ENCODE measurements at places on chromosomes 7 and 10. TPM values are rescaled to one million over a fixed set of nuclear protein-coding genes. Genes with fewer than 3 reads are reported as not detected.
A peak's percentile ranks its signal among the peaks of the same experiment; 100 is the strongest.

- DNase-seq: no peak
These were observed 255.6 kb downstream of the GFRA1 start for GRCh38 chr10:116017405-116017804.

Gene PRSS2
- total RNA-seq: not detected

DNA sequence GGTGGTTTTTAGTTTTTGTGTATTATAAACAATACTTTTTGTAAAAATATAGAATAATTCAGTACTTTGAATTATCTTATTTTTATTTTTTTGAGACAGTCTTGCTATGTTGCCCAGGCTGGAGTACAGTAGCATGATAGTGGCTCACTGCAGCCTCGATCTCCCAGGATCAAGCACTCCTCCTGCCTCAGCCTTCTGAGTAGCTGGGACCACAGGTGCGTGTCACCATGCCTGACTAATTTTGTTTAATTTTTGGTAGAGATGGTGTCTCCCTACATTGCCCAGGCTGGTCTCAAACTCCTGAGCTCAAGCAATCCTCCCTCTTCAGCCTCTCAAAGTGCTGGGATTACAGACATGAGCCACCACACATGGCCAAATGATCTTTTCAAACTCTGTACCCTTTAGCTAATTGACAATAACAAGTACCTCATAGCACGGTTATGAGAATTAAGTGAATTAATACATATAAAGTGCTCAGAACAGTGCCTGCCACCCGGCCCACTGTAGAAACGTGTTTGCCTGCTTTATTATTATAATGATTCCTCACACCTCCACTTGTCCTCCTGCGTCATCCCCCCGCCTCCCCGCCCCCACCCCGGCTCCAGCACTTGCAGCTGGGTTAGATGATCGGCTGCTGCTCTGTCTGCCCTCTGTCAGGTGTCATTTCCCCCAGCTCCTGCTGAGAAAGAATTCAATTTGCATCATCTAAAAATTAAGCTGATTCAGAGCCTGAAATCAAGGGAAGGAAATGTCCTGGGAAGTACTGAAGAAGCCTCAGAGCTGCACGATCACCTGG, 53.6 kb upstream of the NRF1 start:
- no peak for DNase-seq

GRCh38 chr10:110864662-110865140, 7.0 kb upstream of the PDCD4 start:
- peak; percentile 35 for DNase-seq

GRCh38 chr10:25972631-25973030, 38.6 kb downstream of the MYO3A start:
- DNase-seq: no peak

Gene ACSL5
- 44.2 TPM for total RNA-seq

Gene RHOBTB1
- 0.37 TPM for total RNA-seq
